ENCODE measurements at places on chromosomes 7 and 10.

DNA sequence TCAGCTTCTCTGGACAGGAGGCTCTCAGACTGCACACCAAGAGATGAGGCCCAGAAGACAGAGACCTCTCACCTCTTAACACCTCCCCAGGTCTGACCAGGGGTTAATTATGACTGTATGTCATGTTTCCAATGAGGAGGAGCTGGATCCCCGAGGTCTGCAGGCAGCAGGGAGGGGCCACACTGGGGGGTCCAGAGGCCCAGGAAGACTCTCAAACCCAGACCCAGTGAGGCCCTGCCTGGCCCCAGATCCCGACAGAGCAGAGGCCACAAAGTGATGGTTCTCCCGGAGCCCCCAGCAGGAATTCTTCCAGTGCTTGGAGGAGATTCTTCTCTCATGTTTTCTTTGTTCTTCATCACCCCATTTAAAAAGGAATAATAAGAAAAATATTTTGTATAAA lies 28.8 kb downstream of the PTPRN2 start:
- DNase-seq, result no peak

- DNase-seq, result no peak
Measured at GRCh38 chr7:156566812-156567549, 73.6 kb upstream of the RNF32 start.

DNA sequence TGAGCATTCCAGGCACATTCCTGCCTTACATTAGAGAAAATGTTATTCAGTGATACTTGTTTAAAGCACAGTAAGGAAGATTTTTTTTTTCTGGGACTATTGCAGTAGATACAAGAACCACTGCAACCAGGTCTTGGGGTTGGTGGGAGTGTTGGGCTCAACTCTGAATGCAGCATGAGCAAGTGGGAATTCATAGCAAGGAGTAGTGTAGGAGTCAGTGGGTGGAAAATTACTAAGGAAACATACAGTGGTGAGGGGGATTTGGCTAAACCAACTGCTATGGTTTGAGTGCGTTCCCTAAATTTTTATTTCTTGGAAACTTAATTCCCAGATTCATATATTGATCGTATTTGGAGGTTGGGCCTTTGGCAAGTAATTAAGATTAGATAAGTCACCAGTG lies 22.4 kb downstream of the WAC start:
- DNase-seq, result no peak

DNA sequence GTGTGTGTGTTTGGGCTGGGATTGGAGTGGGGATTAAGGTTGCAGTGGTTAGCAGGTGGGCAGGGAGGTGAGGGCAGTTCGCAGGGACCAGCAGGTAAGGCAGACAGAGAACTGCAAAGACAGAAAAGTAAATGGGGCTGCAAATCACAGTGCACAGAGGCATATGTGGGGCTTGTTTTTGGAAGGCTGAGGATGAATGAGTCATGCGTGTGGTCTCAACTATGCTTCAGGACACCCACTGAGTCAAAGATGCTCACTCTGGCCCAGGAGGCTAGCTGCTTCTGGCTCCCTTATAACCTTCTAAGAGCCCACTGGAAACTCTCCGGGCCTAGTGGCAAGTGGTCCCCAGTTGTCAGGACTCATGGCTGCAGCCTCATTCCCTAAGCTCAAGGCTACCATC lies 118.2 kb downstream of the ZNF248 start:
- DNase-seq, result no peak

- DNase-seq, result no peak
Measured at GRCh38 chr7:137871170-137871915, 24.6 kb upstream of the DGKI start.

- no peak for DNase-seq
Measured at GRCh38 chr10:132609211-132609610, 71.6 kb downstream of the INPP5A start.

GRCh38 chr7:153081496-153081895 lies 321.9 kb downstream of the ACTR3B start:
- DNase-seq, result no peak

DNA sequence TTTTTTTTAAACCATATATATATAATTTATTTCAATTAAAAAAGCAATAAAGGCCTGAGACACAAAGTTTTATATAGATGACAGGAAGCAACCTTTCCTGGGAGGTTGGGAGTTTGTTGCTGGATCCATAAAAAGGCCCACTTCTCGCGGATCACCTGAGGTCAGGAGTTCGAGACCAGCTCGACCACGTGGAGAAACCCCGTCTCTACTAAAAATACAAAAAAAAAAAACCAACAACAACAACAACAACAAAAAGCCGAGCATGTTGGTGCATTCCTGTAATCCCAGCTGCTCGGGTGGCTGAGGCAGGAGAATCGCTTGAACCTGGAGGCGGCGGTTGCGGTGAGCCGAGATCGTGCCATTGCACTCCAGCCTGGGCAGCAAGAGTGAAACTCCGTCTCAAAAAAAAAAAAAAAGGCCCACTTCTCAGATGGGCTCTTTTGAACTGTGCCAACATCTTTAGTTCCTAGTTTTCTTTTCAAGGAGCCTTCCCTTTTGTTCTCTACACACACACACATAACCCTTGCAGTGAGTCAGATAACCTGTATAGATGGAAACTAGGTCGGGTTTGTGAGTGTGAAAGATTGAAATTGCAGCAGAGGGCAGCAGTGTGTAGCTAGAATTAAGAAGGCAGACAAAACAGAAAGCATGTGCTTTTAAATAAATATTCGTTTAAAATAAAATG lies 1.2 kb upstream of the SMNDC1 start:
- peak; percentile 14 for DNase-seq

DNA sequence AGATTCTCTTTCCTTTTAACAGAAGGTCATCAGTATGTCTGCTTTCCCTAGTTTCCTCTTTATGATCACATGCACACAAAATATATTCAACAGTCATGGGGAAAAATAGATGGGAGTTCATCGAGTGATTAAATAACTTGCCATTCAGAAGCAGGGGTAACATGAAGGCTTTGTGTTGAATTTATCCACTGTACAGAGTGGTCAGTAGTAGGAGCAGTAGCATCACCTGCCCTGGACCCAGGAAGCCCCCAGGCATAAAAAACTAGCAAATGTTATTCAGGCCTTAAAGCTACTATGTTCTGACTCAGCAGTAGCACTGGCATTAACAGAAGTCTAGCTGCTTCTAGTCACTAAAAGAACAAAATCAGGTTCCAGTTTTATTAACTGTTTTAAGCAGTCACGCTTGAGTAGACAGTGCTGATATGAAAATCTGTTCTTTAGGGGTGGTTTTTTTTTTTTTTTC lies 31.4 kb upstream of the FAM133B start:
- no peak for DNase-seq

- DNase-seq, result no peak
Measured at GRCh38 chr7:149207324-149208035, 12.1 kb downstream of the ZNF282 start.

DNA sequence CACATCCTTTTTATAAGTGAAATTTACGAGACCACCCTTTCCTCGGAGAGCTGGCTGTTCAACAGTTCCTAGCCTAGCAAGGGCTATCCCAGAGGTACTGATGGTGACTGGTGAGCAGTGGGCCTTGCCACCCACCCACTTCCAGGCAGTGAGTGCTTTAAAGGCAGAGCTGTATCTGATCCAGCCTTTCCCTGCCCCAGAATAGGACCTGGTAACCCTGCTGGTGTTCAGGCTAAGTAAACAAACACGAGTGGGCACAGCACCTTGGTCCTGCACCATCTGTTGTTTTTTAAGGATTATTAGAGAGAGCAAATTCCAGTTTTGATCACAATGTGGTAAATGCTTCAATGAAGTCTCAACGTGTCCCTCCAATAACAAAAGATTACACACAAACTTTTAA lies 75.7 kb downstream of the COBL start:
- DNase-seq, result no peak

DNA sequence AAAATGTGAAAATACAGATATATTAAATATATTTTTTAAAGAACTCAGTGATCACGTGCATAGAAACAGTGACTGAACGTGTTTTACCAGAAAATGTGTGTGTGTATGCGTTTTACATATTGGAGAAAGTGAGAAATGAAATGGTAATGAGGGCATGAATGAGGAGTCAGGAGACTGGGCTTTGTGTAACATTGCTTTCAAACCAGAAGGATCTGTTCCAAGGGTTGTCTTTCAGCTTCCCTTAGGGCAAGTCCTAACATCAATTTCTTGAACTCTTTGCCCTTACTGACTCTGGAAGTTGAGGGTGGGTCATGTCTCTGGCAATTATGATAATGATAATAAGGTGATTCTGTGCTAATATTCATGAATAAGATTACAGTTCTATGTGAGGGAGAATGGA lies 557.3 kb downstream of the PHTF2 start:
- DNase-seq, result no peak

GRCh38 chr10:49254556-49255318 lies 44.2 kb upstream of the C10orf71 start:
- DNase-seq, result no peak

DNA sequence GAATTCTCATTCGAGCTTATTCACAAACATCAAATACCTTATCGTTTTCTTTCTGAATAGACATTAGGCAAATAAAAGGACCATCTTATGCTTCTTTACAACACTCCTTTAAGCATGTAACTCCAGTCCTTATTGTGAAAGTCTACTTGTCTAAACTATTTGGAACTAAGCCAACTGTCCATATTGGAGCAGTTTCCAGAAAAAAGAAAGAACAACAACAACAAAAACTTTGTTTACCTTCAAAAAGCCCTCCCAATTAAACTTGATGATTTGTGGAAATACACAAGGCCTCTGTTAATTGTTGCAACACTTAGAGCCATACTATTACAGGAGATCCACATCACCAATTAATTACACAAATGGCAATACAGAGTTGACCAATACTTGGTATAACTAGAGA lies 163.6 kb downstream of the GALNT11 start:
- DNase-seq, result no peak

DNA sequence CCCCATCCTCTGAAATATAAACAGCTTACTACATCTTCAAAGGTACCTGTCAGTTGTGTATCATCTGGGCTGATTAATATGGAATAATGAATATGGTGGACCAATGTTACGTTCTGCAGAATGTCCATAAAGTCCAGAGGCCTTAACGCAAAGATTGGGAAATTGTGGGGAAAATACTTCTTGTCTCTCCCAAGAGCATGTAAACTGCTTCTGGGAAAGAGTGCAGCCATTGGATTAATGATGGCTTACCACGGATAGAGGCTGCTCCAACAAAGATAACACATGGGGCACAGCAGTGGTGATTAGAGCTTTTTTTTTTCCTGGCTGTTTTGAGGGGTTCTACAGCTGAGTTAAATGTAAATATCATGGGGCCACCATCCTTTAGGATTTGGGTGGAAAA lies 340.4 kb upstream of the AKR1E2 start:
- no peak for DNase-seq

- peak; percentile 69 for DNase-seq
Measured at GRCh38 chr10:97714401-97715258, 1.1 kb downstream of the MARVELD1 start.

DNA sequence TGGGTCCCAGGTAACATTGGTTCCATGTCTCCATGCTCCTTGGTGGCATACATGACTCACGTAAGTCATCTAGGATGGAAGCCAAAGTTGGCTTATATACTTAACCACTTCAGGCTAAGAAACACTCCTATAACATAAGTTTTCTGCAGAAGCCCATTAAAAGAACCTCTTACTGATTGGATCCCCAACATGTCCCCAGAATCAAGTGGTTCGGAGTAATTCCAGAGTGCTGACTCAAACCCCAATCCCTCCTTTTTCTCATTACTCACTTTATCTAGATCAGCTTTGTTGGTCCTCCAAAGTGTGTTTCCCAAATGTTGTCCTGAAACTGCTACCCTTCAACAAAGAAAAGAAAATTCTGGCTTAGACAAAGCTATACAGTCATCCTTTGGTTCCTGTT lies 10.1 kb upstream of the ATOH7 start:
- no peak for DNase-seq

DNA sequence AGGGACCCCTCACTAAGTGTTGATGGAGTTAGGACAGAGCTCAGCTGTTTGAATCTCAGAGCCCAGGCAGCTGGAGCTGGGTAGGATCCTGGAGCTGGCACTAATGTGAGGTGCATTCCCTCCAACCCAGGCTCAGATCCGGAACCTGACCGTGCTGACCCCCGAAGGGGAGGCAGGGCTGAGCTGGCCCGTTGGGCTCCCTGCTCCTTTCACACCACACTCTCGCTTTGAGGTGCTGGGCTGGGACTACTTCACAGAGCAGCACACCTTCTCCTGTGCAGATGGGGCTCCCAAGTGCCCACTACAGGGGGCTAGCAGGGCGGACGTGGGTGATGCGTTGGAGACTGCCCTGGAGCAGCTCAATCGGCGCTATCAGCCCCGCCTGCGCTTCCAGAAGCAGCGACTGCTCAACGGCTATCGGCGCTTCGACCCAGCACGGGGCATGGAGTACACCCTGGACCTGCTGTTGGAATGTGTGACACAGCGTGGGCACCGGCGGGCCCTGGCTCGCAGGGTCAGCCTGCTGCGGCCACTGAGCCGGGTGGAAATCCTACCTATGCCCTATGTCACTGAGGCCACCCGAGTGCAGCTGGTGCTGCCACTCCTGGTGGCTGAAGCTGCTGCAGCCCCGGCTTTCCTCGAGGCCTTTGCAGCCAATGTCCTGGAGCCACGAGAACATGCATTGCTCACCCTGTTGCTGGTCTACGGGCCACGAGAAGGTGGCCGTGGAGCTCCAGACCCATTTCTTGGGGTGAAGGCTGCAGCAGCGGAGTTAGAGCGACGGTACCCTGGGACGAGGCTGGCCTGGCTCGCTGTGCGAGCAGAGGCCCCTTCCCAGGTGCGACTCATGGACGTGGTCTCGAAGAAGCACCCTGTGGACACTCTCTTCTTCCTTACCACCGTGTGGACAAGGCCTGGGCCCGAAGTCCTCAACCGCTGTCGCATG lies 5.2 kb downstream of the CHPF2 start:
- DNase-seq, result no peak

DNA sequence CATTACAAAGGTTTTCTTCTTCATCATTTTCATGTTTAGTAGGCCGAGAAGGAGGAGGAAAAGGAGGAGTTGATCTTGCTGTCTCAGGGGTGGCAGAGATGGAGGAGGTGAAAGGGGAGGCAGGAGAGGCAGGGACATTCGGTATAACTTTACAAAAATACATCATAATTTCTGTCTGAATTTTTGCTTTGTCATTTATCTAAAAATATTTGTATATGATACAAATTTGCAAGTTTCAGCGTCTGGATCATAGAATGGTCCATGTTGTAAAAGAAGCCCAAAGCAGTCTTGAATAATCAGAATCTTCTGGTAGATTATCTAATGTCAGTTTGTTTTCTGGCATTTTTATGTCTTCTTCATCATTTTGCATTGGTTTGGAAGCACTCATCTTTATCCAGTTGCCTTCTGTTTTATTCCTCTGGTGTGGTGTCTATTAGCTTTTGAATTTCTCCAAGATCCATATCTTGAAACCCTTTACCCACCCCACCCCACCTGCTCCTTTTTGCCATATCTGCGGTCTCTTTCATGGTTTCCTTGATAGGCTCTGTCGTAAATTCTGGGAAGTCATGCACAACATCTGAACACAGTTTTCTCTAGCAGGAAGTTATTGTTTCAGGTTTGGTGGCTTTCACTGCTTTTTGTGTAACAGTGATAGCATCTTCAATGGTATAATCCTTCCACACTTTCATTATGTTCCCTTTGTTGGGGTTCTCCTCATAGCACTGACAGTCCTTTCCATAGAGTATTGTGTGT lies 95.0 kb downstream of the ST7 start:
- DNase-seq, result no peak

- no peak for DNase-seq
Measured at GRCh38 chr7:114925434-114925833, 3.5 kb downstream of the MDFIC start.

All from nephron progenitor cell (in vitro differentiated cells).